NCI-H2081 (cell line): ENCODE measurements at places on chromosomes 13 and 19.

DNA sequence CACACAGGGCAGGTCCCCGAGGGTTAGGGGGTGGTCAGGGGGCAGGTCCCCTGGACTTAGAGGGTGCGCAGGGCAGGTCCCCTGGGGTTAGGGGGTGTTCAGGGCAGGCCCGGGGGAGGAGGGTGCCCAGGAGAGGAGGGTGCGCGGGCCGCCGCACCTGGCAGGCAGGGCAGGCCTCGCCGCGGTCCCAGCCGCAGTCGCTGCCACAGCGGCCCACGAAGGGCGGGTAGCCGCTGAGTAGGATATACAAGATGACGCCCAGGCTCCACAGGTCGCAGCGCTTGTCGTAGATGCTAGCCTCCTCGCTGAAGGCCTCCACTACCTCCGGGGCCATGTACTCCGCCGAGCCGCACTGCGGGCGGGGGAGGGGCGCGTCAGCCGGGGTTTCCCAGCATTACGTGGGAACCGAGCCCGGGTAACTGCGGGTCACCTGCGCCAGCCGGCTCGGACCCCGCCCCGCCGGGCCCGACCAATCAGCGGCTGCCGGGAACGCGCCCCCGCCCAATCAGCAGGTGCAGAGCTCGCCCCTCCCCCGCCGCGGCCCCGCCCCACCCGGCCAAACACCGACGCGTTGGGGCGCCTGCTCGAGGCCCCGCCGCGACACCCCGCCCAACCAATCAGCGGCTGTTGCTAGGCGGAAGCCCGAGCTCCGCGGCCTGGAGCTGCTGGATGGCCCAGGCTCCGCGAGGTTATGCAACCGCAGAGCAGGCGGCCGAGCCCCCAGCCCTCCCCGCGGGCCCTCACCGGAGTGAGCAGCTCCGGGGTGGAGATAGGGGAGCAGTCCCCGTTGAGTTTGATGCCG is 9.2 kb downstream of the MKNK2 start:
- peak; percentile 96 for DNase-seq

GRCh38 chr19:35628264-35628564 is 622 bp upstream of the RBM42 start:
- DNase-seq = no peak

GRCh38 chr13:44220948-44221347 is 152.7 kb upstream of the SERP2 start:
- DNase-seq = no peak

GRCh38 chr19:8120636-8121480 is 28.5 kb downstream of the FBN3 start:
- no peak for DNase-seq

DNA sequence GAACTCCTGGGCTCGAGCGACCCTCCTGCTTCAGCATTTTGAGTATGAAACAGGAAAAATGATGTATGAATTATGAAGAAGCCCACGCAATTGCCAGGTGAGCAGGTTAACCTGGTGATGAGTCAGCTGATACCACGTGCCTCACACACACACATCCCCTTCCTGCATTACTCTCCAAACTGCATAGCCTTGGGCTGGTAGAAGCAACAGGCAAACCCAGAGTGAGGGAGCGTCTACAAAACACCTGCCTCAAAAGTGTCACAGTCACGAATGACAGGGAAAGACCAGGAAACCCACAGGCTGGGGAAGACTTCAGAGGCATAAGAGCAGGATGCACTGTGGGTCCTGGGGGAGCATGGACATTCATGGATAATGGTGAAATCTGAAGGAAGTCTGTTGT is 192.8 kb upstream of the IRS2 start:
- no peak for DNase-seq

DNA sequence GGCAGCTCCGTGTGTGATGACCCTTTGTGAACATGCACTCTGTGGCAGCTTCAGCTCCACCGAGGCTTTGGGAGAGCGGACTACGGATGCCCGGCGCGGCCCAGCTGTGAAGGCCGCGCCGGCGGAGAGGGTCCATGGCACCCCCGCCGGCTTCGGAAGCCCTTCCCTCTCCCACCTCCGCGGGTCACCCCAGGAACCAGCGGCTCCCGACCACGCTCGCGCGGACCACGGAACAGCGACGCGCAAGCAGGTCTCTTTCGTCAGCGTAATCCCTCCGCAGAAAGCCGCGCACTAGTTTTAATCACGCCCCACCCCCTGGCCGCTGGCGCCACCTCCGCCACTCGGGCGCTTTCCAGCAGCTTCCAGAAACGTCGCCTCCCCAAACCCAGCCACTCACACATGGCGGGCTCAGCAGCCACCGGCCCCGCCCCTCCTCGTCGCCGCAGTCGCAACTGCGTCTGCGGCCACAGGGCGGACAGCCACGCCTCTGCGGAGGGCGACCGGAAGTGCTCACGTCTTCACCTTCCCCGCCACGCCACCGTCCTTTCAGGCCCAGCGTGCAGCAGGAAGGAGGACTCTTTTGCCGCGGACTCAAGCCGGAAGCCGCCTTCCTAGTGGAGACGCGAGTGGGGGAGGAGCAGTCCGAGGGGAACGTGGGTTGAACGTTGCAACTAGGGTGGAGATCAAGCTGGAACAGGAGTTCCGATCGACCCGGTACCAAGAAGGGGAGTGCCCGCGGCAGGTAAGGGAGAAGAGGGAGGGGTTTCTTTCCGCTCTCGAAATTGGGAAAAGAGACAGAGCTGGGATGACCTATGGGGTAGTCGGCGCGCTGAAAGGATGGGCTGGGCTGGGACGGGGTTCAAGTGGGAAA is at the start of gene USPL1:
TSS of gene USPL1 (plus strand) at position 606 of the 871 bp plus-strand sequence. CDS start 3,221 bp downstream, outside the sequence.
- peak; percentile 96 for DNase-seq

DNA sequence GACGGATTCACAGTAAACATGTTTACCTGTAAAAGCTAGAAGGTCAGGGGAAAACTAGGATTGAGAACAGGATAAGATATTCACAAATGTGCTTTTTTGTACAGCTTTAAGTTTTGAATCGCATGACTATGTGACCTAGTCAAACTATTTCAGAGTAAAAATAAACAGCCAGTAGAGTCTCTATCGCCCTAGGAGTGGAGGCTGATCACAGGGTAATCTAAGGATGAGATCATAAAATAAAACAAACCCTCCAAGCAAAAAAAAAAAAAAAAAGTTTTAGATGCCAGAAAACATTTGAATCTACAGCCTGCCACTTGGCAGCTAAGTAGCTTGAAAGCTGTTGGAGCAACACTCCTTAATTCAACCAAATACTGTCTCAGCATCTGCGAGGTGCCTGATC is 26.8 kb downstream of the ZNF350 start:
- no peak for DNase-seq

GRCh38 chr19:13707915-13708314 is 56.4 kb upstream of the MRI1 start:
- no peak for DNase-seq

- DNase-seq = no peak
Observed at GRCh38 chr13:20719783-20720182, 16.3 kb downstream of the IL17D start.

DNA sequence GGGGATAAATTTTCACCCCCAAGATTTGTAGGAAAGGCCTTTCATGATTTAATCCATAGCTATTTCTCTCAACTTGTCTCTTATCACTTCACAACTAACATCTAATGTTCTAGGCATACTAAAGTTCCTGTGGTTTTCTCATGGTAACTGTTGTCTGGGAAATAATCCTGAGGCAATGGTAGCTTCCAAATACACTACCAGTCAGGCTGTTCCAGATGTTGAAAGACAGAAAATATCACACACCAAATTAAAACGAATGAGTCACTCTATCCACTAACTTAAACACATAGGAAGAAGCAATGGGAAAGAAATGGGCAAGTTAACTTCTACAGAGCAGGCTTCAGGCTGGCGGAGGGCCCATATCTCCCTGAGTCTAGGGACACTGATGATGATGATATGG is 77.7 kb upstream of the MYO16 start:
- no peak for DNase-seq

DNA sequence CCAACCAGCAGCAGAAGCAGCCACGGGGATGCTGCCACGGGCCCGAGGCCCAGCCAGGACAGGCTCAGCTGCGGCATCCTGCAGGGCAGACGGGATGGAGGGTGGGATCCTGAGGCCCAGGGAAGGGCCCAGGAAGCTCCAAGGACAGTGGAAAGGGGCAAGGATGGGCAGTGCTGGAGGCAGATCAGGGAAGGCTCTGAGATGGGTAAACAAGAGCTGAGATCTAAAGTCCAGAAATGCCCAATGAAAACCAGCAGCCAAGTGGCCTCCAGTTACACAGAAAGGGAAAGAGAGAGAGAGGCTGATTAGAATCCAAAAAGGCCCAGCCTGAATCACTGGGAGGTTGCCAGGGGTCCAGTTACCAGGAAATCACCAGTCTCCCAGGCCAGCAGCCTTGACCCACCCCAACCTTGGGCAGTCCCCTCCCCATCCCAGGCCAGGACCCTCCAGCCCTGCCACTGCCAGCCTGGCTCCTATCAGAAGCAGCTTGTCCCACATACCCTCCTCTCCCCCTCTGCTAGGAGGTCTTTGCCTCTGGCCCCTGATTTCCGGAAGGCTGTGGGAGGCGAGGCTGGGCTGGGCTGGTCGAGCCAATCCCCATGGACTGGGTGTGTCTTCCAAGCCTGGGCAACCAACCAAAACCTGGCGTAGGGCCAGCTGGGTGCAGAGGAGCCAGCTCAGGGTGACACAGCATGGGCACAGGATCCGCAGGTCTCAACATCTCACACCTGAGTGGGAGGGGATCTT is at the start of gene CYP4F11:
TSS of gene CYP4F11 (minus strand) at position 198 of the 747 bp plus-strand sequence. CDS start at position 77, 121 bp downstream.
- DNase-seq = no peak

DNA sequence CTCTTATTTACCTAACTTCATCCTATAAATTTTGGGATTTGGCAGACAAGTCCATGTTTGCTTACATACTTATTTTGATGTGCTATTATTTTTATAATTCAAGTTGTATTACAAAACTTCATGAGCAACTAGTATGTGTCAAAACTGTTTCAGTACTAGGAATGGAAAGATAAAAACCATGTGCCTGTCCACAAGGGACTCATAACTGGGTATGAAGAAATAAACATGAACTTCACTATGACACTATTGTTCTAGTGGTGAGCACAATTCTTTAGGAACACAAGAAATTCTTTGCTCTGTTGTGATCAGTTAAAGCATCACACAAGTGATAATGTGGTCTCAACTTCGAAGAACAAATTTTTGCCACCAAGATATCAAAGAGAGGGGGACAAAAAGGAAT is 97.5 kb upstream of the FBXL3 start:
- DNase-seq = no peak

GRCh38 chr13:36028359-36029025 is 102.7 kb downstream of the DCLK1 start:
- no peak for DNase-seq

DNA sequence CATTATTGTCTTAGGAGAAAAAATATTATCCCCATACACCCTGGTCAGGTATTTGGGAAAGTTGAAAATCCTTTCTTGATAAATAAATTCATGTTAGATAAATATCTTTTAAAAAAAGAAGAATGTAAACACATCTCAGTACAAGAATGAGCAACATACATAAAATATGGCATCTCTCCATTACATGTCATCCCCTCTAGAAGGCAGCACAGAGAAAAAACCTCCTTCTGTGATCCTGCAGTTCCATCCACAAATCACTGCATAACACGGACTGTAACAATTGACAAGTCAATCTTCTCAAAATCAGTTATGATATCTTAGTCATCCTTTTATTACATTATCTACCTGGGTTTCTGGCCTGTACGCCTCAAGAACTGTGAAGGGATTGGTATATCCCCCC is 683.9 kb upstream of the KLHL1 start:
- DNase-seq = no peak

GRCh38 chr13:85771856-85772255 is 27.4 kb downstream of the SLITRK6 start:
- DNase-seq = no peak

DNA sequence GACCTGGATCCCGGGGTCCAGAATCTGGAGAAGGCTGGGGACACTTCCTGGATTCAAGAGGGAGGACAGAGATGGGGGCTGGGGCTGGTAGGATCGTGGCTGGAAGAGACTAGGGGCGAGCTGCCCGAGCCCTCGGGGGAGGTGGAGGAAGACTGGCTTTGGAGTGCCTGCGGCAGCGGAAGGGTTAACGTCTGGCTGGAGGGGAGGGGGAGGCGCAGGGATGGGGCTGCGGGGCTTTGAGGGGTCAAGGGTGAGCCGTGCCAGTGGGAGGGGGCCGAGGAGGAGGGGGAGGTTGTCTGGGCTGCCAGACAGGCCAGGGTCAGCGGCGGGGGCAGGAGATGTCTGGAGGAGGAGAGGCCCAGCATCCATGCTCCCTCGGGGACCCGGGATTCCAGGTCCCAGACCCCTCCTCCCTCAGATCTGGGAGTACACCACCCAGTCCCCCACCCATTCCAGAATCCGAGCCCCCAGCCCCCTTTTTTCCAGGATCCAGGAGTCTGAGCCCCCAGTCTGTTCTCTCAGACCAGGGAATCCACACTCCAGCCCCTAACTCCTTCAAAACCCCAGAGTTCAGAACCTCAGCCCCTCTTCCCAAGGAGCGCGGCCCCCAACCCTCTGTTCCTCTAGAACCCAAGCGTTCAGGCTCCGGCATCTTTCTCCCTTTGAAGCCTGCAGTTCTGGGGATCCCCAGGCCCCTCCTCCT is 3.2 kb upstream of the SPACA6 start:
- no peak for DNase-seq

- no peak for DNase-seq
Observed at GRCh38 chr13:110472904-110473563, 88.5 kb downstream of the RAB20 start.

GRCh38 chr19:48867746-48868113 is 687 bp downstream of the PLEKHA4 start:
- DNase-seq = no peak

- DNase-seq = no peak
Observed at GRCh38 chr13:105341758-105342157, 1193.7 kb downstream of the EFNB2 start.

DNA sequence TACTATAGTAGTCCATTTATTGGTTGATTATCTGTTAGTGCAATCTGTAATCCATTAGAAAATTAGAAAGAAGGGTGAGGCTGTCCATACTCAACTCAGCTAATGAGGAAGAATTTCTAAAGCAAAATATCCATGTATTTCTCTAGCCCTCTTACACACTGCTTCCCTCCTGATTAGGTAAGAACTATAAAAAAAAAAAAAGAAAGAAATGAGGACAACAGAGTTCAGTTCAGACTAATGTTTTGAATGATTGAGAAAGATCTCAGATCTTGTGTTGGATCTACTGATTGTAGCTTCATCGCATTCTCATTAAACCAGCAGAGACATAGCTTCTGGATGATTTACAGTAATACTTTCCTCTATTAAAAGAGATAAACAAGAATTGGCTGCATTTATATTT is 233.3 kb downstream of the KLF5 start:
- DNase-seq = no peak

DNA sequence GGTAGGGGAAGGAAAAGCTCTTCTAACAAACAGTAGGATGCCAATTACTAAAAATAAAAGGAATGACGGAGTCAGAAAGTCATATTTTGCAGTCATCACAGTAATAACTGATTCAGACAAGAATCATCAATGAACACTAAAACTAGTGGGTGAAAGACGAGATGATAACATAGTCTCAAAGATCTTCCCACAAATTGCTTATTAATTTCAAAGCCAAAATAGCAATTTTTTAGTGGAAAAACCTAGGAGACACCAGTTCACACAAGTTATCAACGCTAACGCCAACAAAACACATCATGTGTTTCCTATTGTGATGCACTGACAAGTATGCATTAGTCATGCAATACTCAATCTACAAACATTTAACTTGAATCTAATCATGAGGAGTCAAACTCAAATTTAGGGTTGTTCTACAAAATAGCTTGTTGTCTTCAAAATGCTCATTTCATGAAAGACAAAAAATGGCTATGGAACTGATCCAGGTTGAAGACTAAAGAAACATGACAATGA is 18.6 kb downstream of the ZNF233 start:
- no peak for DNase-seq
